MCF 10A (cell line): ENCODE measurements at places on chromosomes 4 and X. TPM values are rescaled to one million over a fixed set of nuclear protein-coding genes. Genes with fewer than 3 reads are reported as not detected.

GRCh38 chr4:25970691-25971432 is 56.8 kb downstream of the SMIM20 start:
- no peak for DNase-seq

DNA sequence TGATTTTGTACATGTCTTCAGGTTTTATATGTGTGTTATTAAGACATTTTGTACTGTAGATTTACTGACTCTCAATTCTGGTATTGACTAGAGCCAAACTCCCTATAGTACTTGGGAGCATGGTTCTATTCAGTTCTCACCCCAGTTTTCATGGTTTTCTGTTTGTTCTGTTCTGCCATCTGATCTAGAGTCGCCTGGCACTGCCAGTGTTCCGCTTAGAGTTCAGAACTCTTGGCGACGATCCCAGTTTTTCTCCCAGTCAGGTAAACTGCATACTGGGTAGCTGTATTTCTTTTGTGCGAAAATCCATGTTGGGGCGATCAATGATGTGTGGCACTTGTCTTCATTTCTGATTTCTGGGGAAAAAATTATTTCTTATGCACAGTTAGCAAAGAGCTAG is 78.0 kb downstream of the PHOX2B start:
- DNase-seq = no peak

CTAG1A gene
- total RNA-seq = not detected in 2 replicates

MAGEE2 gene
- total RNA-seq = not detected in 2 replicates
